ENCODE measurements at places on chromosomes 13 and 19. TPM values are rescaled to one million over a fixed set of nuclear protein-coding genes. Genes with fewer than 3 reads are reported as not detected.

GRCh38 chr19:16461630-16462051, 10.1 kb downstream of the EPS15L1 start:
- no peak for DNase-seq

DNA sequence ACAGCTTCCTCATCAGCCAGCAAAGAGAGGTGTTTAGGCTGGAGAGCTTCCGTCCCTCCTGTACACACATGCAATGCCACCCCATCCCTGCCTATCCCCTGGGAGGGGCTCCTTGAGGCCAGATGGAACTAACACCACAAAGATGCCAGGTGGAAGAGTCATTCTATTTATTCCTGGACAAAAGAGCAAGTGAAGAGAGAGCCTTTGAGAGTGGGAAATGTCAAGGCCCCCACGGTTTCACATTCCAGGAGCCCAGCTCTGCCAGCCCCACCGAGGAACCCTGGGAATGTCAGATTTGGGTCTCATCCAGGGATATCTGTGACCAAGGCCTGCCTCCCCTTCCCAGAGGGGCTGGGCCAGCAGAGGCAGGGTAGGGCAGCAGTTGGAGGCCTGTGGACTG, 30.8 kb upstream of the IGFL1 start:
- DNase-seq: no peak

DNA sequence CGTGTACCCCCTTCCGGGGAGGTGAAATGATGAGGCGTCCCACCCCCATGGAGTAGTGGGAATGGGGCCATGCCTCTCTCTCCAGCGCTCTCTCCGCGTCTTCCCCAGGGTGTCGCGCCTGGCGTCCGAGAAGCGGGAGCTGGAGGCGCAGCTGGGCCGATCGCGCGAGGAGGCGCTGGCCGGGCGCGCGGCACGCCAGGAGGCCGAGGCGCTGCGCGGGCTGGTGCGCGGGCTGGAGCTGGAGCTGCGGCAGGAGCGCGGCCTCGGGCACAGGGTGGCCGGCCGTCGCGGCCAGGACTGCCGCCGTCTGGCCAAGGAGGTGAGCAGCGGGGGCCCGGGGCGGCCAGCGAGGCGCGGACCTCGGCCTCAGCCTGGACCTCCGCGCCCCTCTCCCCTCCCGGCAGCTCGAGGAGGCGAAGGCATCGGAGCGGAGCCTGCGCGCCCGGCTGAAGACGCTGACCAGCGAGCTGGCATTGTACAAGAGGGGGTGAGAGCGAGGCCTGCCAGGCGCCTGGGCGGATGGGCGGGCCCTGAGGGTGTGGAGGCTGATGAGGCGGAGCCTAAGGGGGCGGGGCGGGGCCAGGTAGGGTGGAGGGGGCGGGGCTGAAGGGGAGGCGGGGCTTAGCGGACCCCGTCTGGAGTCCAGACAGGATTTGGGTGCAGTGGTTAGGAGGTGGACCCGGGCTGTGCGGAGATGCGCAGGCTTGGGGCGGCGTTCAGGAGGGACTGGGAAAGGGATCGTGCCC, 7.7 kb downstream of the PGLYRP1 start:
- no peak for DNase-seq

The POLRMT gene
- total RNA-seq: 13.5 TPM

The SETDB2 gene
- 6.1 TPM for total RNA-seq

The KCTD12 gene
- 62.6 TPM for total RNA-seq
